ENCODE measurements at places on chromosomes 3 and 15. TPM values are rescaled to one million over a fixed set of nuclear protein-coding genes. Genes with fewer than 3 reads are reported as not detected.

GRCh38 chr3:160210799-160211221 is 14.4 kb upstream of the C3orf80 start:
- H3K4me3 ChIP-seq = no peak overlapping the region
- no peaks in the 10 kb centered on the region for H3K4me1 ChIP-seq
- H3K27ac ChIP-seq = no peak overlapping the region
- no peaks in the 10 kb centered on the region for H3K36me3 ChIP-seq

- no peak overlapping the region for H3K27ac ChIP-seq
- no peak overlapping the region for H3K4me3 ChIP-seq
- DNase-seq = no peak
- no peaks in the 10 kb centered on the region for H3K36me3 ChIP-seq
Observed at GRCh38 chr15:80643431-80643951, 51.6 kb upstream of the ABHD17C start.

- H3K4me3 ChIP-seq = no peak overlapping the region
- H3K4me1 ChIP-seq = no peaks in the 10 kb centered on the region
Observed at GRCh38 chr15:60994963-60995475, 234.1 kb downstream of the RORA start.

DNA sequence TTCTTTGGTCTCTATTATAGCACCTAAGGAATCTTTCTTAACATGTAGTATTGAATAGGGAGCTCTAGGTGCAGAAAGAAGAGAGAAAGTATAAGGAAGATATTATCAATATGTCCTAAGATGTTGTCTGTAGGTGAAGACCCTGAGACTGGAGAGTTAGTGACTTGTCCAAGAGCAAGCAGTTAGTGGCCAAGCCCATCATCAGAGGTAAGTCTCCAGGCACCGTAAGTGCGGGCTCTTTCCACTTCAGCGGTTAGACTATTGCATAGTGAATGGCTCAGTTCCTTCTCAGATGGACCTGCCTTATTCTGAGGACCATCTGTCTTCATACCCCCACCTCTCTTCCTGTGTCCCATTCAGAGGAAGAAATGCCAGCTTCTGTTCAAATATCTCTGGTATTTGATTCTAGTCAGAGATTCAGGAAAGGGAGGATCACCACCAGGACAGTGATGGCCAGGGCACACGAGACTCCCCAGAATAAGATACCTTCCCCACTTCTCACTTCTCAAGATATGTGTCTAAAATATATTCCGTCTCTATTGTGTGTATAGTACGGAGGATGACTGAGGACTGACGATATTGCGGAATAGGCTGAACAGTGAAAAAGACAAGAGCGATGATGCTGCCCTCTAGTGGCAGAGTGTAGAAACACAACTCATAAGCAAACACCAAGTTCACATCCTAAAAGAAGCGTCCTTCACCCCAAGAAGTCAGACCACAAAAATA is 19.1 kb upstream of the ADGRG7 start:
- peaks cover 16% of the 10 kb centered on the region for H3K27me3 ChIP-seq
- peak; percentile 88 for DNase-seq
- H3K4me1 ChIP-seq = peaks cover 5% of the 10 kb centered on the region
- peak overlapping the region; percentile 23 for H3K4me3 ChIP-seq

IL16 gene
- 97.2 TPM for total RNA-seq

GABRR3 gene
- 0.05 TPM for total RNA-seq

RHOV gene
- total RNA-seq = 1.5 TPM

GRCh38 chr3:143218166-143218835 is 98.7 kb downstream of the CHST2 start:
- H3K4me1 ChIP-seq = peaks cover 12% of the 10 kb centered on the region
- H3K27me3 ChIP-seq = no peaks in the 10 kb centered on the region
- no peak for DNase-seq
- H3K36me3 ChIP-seq = no peaks in the 10 kb centered on the region
- no peak overlapping the region for H3K27ac ChIP-seq

ALDH1L1 gene
- not detected for total RNA-seq

- H3K4me3 ChIP-seq = peak overlapping the region; percentile 82
- peaks cover 23% of the 10 kb centered on the region for H3K36me3 ChIP-seq
- no peak for DNase-seq
- H3K4me1 ChIP-seq = peaks cover 31% of the 10 kb centered on the region
- H3K27me3 ChIP-seq = no peaks in the 10 kb centered on the region
Observed at GRCh38 chr3:183697123-183697609, 431 bp upstream of the YEATS2 start.

- H3K36me3 ChIP-seq = no peaks in the 10 kb centered on the region
- DNase-seq = no peak
- no peak overlapping the region for H3K27ac ChIP-seq
- no peaks in the 10 kb centered on the region for H3K4me1 ChIP-seq
- H3K4me3 ChIP-seq = no peak overlapping the region
Observed at GRCh38 chr3:53524566-53524965, 30.2 kb downstream of the CACNA1D start.

- DNase-seq = no peak
- H3K36me3 ChIP-seq = no peaks in the 10 kb centered on the region
- H3K4me3 ChIP-seq = no peak overlapping the region
- no peak overlapping the region for H3K27ac ChIP-seq
- peaks cover 16% of the 10 kb centered on the region for H3K27me3 ChIP-seq
Observed at GRCh38 chr15:66014022-66014421, 144.7 kb downstream of the RAB11A start.

DNA sequence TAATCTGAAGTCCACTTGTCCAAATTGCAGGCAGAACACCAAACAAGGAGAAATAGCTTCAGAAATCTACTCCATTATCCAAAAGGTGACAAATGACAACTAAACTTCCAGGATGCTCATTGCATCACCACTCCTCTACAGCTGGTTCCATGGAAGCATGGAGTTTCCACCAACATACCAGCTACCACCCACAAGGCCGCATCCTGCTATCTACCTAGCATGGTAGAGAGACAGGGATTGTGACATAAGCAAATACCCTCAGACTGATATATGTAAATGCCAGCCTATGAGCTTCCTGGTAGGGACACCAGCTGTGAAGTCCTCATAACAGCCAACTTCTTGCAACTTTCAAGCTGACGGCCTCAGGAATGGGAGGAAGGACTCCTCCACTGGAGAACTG is at the start of gene TRIM42:
Gene TRIM42 (plus strand): TSS at position 301 of the 400 bp plus-strand sequence. CDS start 166 bp downstream, outside the sequence.
- DNase-seq = no peak
- H3K36me3 ChIP-seq = no peaks in the 10 kb centered on the region
- peaks cover 2% of the 10 kb centered on the region for H3K27me3 ChIP-seq
- H3K27ac ChIP-seq = no peak within 1 kb of the TSS
- H3K4me3 ChIP-seq = no peak within 1 kb of the TSS

DNA sequence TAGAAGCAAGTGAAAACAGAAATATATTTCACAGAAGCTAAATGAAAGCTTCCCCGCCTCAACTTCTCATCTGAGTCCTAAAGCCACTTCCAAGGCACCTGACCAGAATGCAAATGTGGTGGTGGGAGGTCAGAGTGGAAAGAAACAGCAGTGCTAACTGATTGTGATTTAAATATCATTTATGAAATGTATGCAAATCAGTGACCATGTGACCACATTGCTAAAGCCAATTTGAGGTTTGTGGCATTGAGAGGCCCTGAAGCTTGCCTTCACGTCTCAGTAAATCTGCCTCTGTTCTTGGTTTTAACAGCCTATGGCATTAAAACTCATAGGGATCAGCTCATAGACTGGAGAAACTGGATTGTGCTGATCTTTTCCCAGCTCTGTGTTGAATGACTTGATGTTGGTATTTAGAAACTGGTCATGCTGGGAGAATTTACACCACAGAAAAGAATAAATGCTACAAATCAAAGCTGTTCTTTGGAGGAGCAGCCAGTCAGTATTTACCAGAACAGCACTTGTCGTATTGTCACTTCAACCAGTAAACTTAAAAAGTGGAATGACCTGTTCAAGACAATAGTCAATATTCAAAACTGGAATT is 481.4 kb upstream of the ALCAM start:
- H3K4me1 ChIP-seq = no peaks in the 10 kb centered on the region
- H3K4me3 ChIP-seq = no peak overlapping the region
- no peak overlapping the region for H3K27ac ChIP-seq
- no peak for DNase-seq
- no peaks in the 10 kb centered on the region for H3K36me3 ChIP-seq

DNA sequence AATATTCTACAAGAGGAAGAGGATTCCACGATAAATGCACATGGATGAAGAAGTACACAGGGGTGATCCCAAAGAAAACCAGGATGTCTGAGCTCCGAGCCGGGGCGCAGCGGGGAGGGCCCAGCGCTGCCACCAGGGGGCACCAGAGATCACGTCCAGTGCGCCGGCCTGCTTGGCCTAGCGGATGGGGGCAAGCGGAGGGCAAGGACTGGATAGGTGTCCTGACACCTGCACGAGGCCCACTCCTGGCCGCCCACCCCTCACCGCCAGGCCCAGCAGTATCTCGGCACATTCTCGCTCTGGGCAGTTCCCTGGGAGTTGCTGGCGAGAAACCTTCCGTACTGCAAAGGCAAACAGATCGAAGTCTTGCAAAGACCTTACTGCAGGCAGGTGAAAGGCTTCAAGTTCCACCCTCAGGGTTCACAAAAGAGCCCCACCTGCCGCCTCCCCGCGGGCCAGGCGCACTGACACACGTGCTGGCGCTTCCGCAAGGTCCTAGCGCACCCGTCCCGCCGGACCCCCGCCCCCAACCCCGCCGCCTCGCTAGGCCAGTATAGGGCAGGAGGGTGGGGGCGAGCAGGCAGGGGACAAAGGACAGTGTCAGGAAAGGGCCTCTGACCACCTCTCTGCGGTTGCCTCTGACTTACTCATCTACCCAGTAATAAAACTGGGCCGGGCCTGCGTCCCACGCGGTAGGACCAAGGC is 3.3 kb downstream of the ANKRD63 start:
- no peak overlapping the region for H3K4me3 ChIP-seq
- peaks cover 45% of the 10 kb centered on the region for H3K27me3 ChIP-seq
- DNase-seq = peak; percentile 93
- H3K36me3 ChIP-seq = no peaks in the 10 kb centered on the region
- H3K27ac ChIP-seq = no peak overlapping the region
- H3K4me1 ChIP-seq = peaks cover 8% of the 10 kb centered on the region

FAM107A gene
- total RNA-seq = not detected

- no peak for DNase-seq
- peaks cover 7% of the 10 kb centered on the region for H3K4me1 ChIP-seq
- H3K4me3 ChIP-seq = no peak overlapping the region
- no peak overlapping the region for H3K27ac ChIP-seq
- no peaks in the 10 kb centered on the region for H3K36me3 ChIP-seq
Observed at GRCh38 chr3:188037195-188037718, 116.7 kb upstream of the LPP start.

FGF12 gene
- not detected for total RNA-seq

Measured in activated CD4-positive, alpha-beta T cell treated with anti-CD3 and anti-CD28 coated beads, Interleukin-2, amount 10 ng/mL, durations not matched to agents 24 days and 14 days (primary cell).